ENCODE measurements at places on chromosomes 13 and 19.

- peak; percentile 25 for DNase-seq
Observed at GRCh38 chr13:29562786-29563438, 32.6 kb downstream of the SLC7A1 start.

DNA sequence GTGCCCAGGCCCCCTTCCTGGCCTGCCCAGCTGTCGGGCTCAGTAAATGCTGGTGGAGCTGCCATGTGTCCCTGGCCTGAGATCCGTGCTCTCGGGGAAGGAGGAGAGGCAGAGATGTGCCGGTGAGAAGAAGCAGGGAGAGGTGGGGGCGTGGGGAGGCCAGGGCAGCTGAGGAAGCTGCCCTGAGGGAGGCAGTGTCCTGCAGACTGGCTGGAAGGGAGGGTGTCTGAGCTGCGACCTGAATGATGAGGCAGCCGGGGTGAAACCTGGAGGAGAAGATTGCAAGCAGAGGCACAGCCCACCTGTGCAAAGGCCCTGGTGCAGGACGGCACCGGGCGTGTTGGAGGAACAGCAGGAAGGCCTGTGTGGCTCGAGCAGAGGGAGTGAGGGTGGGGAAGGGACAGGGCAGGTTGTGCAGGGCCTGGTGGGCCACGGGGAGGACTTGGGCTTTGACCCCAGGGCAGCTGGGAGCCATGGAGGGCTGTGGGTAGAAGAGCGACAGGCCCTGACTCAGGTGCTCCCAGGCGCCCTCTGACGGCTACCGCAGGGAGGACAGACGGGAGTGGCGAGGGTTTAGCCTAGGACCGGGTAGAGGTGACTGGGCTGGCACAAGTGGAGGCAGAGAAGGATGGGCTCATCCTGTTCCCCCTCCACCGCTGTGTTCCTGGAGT is 14.0 kb upstream of the CELF5 start:
- peak; percentile 54 for DNase-seq

- DNase-seq: no peak
Observed at GRCh38 chr13:51924756-51925544, 63.2 kb downstream of the CCDC70 start.

DNA sequence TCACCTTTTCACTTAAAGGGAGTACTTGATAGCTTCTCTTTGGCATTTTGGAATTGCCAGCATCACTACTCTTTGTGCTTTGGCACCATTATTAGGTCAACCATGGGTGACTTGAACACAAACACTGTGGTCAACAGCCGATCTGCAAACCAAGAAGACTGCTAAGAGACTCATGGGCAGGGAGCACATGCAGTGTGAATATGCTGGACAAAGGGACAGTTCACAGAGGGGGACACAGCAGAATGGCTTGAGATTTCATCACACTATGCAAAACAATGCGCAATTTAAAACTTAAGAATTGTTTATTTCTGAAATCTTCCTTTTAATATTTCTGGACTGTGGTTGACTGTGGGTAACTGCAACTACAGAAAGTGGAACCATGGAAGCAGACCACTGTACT is 64.4 kb downstream of the LMO7 start:
- DNase-seq: no peak

- no peak for DNase-seq
Observed at GRCh38 chr19:52351512-52351911, 15.5 kb downstream of the ZNF610 start.

DNA sequence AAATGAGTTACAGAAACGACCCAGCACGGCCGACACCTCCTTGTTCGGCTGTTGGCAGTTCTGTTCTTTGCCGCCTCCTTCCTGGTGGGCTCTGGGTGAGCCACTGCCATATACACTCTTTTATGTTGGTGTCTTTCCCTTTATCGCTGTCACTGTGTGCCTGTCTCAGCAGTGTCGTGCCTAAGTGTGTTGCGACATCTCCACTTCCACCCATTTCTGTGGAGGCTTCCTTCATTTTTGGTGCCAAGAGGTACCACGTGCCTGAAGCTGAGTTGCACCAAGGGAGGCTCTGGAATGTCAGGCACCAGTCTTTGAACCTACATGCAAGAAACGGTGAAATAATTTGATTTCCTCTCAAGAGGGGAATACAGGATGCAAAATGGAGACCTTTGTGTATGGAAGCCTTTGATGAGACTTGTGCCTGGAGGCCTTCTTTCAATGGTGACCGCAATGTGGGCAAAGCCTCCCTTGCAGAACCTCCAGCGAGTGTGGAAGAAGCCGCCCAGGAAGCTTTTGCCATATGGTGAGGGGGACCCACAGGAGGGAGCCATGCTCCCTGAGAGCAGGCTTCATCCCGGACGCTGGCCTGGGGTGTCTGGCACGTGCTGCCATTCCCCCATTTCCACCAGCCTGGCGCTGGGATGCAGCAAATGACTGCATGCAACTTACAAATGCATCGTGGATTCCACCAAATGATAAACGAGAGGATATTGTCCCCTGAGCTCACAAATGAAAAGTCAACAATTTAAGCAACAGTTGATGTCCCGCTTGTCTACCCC is 136.2 kb downstream of the TEX29 start:
- no peak for DNase-seq

DNA sequence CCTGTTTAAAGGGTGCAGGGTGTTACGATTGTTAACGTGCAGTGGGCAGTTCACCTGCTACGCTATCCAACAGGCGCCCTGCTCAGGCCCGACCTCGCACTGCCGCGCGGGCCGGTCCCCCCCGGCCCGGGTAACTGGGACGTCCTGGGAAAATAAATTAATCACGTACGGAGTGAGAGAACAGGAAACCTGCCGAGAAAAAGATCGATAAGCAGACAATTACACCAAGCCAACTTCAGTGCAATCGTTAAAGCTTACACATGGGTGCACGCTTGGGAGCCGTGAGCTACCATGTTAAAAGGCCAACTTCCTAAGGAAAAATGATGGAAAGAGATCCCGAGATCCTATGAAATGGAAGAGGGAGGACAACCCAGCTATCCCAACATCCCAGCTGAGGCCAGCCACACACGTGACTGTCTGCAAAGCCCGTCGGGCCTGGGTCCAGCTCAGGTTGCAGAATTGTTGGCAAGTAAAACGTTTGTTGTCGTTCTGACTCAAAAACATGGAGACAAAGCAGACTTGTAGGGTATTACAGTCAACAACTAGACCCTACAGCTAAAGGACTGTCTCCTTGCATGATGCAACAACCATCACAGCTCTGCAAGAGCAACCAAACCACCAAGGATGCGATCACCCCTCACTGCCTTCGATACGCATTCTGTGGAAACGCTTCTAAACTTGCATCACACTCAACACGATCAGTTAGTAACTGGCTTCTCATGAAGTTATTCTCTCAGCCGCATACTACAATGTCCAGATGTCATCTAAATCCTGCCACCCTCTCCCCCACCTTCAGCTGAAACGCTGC is 741 bp upstream of the TUBGCP3 start:
- no peak for DNase-seq

DNA sequence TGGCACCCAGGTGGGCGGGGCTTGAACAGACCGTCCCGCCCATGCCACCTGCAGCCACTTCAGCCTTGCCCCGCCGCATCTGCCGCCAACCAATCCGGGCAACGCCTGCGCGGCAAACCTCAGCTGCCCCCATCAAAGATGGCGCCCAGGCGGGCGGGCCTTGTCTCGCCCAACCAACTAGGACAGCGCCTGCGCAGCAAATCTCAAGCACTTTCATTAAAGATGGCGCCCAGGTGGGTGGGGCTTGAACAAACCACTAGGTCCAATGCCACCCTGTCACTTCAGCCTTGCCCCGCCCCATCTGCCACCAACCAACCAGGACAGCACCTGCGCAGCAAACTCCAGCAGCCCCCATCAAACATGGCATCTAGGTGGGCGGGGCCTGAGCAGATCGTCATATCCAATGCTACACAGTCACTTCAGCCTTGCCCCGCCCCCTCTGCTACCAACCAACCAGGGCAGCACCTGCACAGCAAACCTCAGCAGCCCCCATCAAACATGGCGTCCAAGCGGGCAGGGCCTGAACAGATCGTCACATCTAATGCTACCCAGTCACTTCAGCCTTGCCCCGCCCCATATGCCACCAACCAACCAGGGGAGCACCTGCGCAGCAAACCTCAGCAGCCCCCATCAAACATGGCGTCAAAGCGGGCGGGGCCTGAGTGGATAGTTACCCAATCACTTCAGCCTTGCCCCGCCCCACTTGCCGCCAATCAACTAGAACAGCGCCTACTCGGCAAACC is 1.4 kb downstream of the PEG3 start:
- DNase-seq: no peak

GRCh38 chr19:1213391-1214286 is 8.1 kb downstream of the STK11 start:
- no peak for DNase-seq

- DNase-seq: no peak
Observed at GRCh38 chr13:29857085-29857484, 6.7 kb upstream of the UBL3 start.

GRCh38 chr19:8682472-8682871 is 16.1 kb downstream of the ACTL9 start:
- DNase-seq: no peak

- no peak for DNase-seq
Observed at GRCh38 chr19:19866611-19867248, 1.0 kb downstream of the ZNF253 start.

DNA sequence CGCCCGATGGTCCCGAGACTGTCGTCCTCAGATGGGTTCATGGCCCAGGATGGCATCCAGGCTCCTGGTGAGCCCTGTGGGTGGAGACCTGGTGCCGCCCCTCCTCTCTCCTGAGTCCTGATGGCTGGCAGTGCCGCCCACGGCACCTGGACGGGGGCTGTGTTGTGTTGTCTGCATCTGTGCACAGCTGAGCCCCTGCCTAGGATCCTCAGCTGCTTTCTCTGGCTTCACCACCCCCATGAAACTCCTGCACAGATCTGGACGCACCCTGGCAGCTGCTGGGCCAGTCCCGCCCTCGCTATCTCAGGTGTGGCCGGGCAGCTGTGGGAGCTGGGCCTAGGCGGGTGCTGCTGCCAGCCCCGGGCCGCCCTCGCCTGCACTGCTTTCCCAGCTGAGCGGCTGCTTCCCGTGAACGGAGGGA is 27.7 kb downstream of the MCF2L start:
- DNase-seq: no peak

DNA sequence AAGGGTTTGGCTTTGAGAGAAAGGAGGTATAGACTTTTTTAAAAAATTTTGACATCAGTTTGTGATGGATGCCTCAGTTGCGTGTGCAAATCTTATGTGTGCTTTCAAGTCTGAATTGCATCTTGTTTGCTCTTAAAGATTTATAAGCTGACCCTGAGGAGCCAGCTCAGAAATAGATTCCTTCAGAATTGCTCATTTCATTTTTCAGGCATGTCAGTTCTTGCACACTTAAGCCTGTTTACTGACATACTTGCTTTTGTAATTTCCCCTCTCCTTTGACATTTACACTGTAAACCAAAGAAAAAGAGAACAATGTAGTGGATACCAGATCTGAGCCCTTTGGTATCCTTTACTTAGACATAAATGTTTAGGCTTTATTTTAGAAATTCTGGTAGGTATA is 87.6 kb downstream of the RNF17 start:
- no peak for DNase-seq

DNA sequence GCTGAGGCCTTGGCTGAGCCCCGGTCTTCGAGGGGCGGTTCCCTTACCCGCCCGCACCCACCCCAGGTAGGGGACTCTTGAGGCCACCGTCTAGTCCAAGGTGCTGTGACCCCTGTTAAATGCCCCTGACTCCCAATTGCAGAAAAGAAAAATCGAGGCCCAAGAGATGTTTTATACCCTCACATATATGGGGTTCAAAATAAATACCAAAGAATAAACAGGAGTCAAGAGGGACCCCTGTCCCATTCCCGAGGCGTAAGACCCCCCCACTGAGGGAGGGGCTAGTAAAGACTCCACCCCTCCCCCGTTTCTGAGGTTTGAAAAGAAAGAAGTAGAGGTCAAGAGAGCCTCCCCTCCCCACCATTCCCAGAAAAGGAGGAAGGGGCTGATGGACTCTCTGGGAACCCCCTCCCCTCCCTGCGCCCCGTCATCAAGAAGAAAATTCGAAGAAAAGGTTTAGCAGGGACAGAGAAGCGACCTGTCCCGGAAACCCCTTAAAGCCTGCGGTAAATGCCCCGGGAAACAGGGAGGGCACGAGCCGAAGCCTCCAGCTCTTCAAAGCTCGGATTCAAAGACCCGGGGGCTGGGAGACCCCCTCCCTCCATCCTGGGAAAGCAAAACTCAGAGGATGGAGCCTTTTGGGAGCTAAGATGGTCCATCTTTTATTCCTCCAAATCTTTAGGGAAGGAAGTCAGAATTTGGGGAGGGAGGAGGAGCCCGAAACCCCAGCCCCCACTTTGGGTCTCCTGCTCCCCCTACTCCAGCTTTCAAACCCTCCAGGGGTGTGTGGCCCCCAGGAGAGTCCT is 755 bp upstream of the RAB3A start:
- DNase-seq: peak; percentile 47

DNA sequence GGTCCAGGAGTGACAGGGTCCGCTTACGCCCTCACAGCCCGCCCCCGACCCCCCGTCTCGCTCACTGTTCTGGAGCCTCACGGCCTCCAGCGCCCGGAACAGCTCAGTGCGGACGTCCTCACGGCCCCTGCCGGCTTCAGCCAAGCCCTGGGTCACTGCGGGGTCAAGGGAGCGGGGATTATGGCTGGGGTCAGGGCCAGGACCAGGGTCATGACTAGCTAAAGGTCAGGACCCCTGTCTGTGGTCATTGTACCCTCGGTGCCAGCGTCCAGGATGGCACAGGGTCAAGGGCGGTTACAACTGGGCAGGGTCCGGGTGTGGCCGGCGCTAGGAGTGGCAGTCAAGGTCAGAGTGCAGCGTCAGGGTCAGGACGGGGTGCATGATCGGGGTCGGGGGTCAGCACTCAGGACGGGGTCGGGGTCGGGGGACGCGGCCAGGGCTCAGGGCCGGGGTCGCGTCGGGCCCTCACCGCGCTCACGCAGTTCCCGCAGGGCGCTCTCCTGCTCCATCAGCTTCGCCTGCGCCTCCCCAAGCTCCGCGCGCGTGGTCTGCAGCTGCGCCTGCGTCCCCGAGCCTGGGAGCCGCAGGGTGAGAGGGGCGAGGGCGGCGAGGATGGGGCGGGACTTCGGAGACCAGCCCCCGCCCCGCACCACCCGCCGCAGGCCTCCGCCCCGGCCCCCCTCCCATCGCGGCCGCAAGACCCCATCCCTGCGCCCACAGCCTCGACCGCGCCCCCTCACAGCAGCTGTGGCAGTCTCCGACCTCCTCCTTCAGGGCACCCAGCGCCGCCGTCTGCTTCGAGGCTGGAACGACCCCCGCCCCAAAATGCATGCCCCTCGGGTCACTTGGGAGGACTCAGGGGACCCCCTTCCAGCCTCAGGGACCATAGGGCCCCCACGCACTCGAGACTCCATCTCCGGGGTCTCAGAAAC is 1.4 kb downstream of the CLEC4G start:
- DNase-seq: no peak

GRCh38 chr19:19113040-19113626 is 25.1 kb downstream of the TMEM161A start:
- DNase-seq: peak; percentile 29

- DNase-seq: no peak
Observed at GRCh38 chr13:110126391-110126961, 180.5 kb downstream of the COL4A1 start.

DNA sequence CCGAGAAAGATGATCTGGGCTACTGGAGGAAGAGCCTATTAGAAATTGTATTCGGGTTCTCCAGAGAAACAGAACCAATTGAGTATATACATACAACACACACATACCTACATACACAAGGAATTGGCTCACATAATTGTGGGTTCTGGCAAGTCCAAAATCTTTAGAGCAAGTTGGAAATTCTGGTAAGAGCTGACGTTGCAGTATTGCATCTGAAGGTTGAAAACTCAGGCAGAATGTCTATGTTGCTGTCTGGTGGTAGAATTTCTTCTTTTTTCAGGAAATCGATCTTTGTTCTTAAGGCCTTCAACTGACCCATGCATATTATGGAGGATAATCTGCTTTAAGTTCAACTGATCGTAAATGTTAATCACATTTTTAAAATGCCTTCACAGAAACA is 15.5 kb upstream of the OLFM4 start:
- no peak for DNase-seq

- DNase-seq: no peak
Observed at GRCh38 chr13:90839061-90839460, 508.4 kb upstream of the MIR17HG start.
